Peyer's patch (tissue), 4 donors: ENCODE measurements at places on chromosomes 16 and 17. TPM values are rescaled to one million over a fixed set of nuclear protein-coding genes. Genes with fewer than 3 reads are reported as not detected.

SLFN14 gene
- not detected for total RNA-seq

PIK3R6 gene
- 0.88 TPM for total RNA-seq

LHX1 gene
- not detected for total RNA-seq

- DNase-seq, result peak; percentile 84
Measured at GRCh38 chr17:29565643-29566472, 979 bp downstream of the ABHD15 start.

GRCh38 chr17:39099663-39100286 is 51.7 kb downstream of the PLXDC1 start:
- peak; percentile 56 for DNase-seq

DNA sequence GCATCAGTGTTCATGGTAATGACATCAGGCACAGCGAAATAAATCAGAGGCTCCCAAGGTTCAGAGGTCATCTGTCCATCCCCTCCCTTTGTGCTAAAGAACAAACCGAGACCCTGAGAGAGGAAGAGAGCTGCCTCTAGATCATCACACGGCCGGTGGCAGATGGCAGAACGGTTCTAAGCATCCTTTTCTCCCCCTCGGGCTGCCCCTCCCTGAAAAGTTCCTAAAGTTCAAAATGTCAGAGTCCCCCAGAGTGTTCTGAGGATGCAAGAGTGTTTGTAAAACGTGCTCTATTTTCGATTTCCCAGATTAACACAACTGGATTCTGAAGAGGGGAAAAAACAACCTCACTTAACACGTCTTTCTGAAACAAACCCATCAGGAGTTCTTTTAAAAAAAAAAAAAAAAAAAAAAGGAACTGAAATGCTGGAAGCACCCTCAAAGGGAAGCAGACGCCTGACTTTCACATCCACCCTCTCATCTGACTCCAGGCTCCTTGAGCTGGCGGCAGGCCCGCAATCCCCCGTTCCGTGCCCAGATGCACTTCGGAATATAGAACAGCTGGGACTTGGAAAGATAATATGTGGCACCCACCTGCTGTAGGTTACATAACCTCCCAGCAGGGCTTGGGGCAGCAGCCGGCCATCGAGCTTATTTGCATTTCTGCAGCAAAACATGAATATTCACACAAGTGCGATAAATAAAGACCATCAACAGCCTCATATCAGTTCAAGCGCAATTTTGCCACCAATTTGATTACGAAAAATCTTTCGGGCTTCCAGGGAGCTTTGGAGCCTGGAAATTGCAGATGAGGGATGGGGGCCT is 115.5 kb upstream of the SMURF2 start:
- DNase-seq, result peak; percentile 53

DNA sequence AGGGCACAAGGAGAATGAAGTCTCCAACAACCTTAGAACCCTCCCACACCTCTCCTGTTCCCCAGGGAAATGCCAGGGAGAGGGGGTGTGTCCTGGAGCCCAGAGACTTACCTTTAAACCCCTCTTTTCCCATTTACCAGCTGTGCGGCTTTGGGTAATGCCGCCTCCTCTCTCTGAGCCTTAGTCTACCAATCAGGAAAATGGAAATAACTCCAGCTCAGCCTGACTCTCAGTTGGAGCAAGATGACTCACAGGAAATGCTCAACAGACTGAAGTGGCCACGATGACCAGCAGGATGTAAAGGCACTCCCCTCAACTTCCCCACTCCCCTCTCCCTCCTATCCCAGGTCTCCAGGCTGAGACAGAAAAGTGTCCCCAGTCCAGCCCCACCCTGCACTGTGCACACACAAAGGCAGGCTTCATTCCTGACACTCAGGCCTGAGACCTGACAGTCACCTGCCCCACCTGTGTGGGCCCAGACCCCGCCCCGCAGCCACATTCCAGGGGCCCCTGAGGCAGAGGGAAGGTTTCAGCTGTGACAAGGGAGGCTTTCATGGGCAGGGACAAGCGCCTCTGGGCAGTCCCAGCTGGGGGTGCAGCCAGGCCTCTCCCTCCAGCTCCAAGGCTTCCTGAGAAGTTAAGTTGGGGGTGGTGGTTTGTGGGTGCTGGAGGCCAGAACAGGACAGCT is 3.0 kb upstream of the KRT15 start:
- no peak for DNase-seq

- DNase-seq, result no peak
Measured at GRCh38 chr16:14232106-14232864, 161.2 kb downstream of the MRTFB start.

- DNase-seq, result no peak
Measured at GRCh38 chr17:31469959-31470358, 78.5 kb downstream of the RAB11FIP4 start.
